ENCODE measurements at places on chromosomes 7 and 10.

- DNase-seq = no peak
Measured at GRCh38 chr7:17622451-17622850, 317.8 kb downstream of the SNX13 start.

DNA sequence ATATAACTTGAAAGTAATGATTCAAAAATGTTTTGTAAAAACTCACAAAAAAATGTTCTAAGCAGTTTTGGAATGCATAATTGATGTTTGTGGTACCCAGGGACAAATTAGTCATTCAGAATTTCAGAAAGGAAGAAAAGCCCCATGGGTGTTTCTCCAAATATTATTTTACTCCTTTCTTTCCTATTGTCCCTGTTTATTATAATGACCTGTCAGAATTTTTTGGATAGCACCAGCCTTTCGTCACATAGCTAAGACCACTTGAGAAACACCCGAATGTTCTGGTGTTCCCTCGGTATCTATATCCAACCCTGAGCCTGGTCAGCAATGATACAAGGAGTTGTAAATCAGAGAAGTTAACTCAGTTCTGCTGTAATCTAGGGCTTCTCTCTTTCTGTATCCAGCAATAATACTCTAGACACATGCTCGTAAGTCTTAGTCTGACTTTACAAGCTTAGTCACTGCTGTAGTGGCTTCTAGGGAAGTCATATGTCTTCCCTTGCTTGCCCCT is 64.8 kb upstream of the MEOX2 start:
- no peak for DNase-seq

DNA sequence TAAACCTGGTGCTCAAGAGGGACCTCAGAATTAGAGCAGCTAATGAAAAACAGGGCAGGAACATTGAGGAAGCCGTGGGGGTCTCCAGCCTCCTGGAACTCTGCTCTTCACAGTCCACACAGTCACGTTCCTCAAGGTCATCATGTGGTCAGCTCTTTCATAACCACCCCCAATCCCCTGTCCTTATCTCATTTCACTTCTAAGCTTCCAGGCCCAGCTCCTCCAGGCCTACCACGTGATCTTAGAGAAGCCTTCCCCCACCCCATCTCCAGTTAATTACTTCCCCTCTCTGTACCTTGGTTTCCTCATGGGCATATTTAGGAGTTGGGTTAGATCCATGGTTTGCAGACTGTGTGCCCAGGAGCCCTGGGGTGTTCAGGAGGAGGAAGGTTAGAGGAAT is 106.4 kb upstream of the TCF7L2 start:
- no peak for DNase-seq

GRCh38 chr10:29083096-29083495 is 205.8 kb upstream of the LYZL1 start:
- DNase-seq = no peak

DNA sequence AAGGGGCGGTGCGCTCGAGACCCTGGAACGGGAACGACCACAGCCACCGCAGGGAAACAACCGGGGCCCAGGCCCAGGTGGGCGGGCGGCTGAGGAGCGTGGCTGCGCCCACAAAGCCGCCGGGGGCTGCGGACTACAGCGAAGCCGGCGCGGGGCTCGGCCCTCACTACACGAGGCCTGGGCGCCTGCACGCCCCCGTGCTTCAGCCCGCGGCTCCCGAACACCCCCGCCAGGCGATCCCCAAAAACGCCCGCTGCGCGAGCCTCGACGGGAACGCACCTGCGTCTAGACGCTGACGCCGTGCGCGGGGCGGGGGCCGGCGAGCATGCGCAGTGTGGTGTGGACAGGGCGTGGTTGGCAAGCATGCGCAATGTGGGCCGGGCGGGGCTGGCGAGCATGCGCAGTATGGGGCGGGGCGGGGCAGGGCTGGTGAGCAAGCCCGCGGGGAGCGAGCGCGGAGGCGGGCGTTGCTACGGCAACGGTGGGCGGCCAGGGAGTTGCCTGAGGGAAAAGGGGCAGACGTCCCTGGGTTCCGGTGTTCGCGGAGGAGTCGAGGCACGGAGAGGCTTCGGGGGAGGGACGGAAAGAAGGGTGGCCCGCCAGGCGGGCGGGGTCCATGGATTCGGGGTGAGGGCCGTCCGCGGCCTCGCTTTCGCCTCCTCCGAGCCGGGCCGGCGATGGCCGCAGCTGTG is at the start of gene RNF32:
Gene RNF32, plus strand, starts transcription at position 518 of the 692 bp plus-strand sequence. CDS start 3,104 bp downstream, outside the sequence.
- peak; percentile 99 for DNase-seq

DNA sequence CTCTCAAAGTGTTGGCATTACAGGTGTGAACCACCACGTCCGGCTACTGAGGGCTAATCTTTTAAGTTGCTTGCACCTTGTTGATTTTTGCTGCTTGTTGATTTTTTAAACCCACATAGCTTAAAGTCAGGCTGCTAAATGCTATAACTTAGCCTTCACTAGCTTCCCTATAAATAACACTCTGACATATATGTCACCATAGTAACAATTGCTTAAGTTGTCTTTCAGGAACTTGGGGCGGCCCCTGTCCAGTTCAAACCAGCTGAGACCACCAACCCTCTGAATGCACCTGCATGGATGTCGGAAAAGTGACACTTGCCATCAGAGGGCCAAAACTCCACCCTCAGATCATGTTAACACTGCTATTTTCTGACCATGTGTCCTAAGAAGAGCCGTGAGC is 47.3 kb downstream of the ST8SIA6 start:
- DNase-seq = no peak

GRCh38 chr7:96308253-96308949 is 13.5 kb downstream of the SLC25A13 start:
- no peak for DNase-seq

GRCh38 chr7:30475580-30475979 is 3.0 kb downstream of the NOD1 start:
- no peak for DNase-seq

DNA sequence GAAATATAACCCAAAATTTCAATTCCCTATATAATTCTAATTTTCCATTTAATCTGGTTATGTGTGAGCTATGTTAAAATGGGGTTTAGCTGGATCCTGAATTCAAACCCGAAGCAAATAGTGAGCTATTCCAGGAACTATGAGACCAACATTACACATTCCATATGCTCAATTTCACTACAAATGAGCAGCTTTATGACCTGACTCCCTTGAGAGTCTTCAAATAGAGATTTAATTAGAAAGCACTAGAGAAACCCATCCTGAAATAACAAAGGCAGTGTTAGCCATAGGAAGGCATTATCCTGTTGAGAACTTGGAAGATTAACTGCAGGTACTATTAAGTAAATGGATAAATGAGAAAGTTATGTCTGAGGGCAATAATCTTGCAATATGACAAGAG is 890.0 kb downstream of the GRM8 start:
- DNase-seq = no peak

GRCh38 chr10:83881661-83882060 is 257.6 kb upstream of the GHITM start:
- DNase-seq = no peak
